ENCODE measurements at places on chromosomes 4 and X.

- no peak for DNase-seq
Measured at GRCh38 chr4:113071274-113071673, 21.8 kb downstream of the ANK2 start.

DNA sequence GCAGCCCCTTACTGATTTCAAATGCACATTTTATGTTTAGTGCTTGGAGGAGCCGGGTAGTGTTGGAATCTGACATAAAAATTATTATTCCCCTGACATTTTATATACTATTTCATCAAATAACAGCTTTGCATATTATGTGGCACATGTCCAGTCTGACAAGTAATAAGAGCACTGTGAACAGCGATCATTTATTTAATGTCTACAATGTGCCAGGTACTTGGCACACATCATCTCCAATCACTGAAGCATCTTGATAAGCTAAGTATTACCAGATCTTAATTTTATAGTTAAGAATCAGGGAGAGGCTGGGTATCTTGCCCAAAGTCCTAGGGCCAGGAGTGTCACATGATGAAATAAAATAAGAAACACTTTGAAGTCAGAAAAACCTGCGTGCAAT, 197.2 kb downstream of the NR3C2 start:
- no peak for DNase-seq

- DNase-seq = no peak
Measured at GRCh38 chr4:119774840-119775239, 146.2 kb upstream of the PDE5A start.

DNA sequence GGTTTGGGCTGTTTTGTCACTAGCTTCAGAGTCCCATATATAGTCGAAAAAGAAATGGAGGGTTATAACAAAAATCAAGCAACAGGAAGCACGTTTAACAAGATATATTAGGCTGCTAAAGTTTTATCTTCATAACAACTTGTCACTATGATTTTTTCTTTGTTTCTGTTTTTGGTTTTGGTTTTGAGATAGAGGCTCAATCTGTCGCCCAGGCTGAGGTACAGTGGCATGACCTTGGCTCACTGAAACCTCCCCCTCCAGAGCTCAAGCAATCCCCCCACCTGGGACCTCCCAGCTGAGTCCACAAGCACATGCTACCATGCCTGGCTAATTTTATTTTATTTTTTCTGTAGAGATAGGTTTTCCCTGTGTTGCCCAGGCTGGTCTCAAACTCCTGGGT, 2664.4 kb downstream of the ARAP2 start:
- DNase-seq = no peak

DNA sequence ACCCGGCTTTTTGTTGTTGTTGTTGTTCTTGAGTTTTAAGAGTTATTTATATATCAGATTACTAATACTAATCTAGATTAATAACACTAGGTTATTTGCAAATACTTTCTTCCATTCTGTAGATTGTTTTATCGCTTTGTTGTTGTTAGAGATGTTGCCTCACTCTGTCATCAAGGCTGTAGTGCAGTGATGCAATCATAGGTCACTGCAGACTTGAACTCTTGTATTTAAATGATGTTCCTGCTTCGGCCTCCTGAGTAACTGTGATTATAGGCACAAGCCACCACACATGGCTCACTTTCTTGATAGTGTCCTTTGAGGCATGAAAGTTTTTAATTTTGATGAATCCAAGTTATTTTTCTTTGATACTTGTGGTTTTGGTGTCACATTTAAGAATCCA, 129.0 kb downstream of the VSIG4 start:
- DNase-seq = no peak
